CD8-positive, alpha-beta memory T cell (primary cell): ENCODE measurements at places on chromosomes 2 and 18.

DNA sequence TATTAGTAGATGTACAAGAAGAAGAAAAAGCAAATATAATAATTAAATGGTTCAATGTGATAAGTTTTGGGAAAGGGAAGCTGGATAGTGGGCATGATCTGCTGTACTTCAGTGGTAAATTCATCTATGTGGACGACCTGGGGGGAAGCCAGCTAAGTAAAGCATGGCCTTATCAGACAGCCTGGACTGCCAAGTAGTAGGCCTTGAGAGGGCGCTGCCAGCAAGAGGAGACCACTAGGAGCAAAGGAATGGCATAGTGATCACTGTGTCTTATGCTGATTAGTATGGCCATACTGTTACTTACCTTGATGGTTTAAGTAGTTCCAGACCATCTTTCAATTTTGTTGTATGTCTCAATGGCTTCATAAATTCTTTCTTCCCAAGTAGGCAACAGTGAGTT is 287.6 kb downstream of the SETBP1 start:
- no peak for DNase-seq

GRCh38 chr2:97714950-97715652 is 1.7 kb downstream of the ZAP70 start:
- no peak for DNase-seq

GRCh38 chr2:234823196-234823876 is 128.5 kb upstream of the SH3BP4 start:
- DNase-seq: no peak

GRCh38 chr18:39969803-39970494 is 1985.1 kb upstream of the PIK3C3 start:
- DNase-seq: no peak

DNA sequence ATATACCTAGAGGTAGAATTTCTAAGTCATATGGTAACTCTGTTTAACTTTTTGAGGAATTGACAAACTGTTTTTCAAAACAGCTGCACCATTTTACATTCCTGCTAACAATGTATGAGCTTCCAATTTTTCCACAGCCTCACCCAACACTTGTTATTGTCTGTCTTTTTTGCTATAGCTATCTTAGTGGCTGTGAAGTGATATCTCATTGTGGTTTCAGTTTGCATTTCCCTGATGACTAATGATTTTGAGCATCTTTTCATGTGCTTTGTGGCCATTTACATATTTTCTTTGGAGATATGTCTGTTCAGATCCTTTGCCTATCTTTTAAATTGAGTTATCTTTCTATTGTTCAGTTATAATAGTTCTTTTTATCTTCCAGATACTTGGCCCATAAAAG is 273.8 kb downstream of the AGPS start:
- no peak for DNase-seq
